ENCODE measurements at places on chromosomes 6 and 20.

- DNase-seq, result no peak
These were observed 45.1 kb downstream of the RAMACL start for GRCh38 chr6:166541366-166541765.

- no peak for DNase-seq
These were observed 395.3 kb downstream of the TBC1D32 start for GRCh38 chr6:120938876-120939472.

GRCh38 chr6:31497531-31498476 is at the start of gene MICB:
Gene MICB (plus strand): TSS chr6:31498145. CDS start chr6:31498194, 49 bp downstream.
- peak; percentile 89 for DNase-seq

GRCh38 chr20:10713161-10713560 is 39.4 kb upstream of the JAG1 start:
- no peak for DNase-seq

DNA sequence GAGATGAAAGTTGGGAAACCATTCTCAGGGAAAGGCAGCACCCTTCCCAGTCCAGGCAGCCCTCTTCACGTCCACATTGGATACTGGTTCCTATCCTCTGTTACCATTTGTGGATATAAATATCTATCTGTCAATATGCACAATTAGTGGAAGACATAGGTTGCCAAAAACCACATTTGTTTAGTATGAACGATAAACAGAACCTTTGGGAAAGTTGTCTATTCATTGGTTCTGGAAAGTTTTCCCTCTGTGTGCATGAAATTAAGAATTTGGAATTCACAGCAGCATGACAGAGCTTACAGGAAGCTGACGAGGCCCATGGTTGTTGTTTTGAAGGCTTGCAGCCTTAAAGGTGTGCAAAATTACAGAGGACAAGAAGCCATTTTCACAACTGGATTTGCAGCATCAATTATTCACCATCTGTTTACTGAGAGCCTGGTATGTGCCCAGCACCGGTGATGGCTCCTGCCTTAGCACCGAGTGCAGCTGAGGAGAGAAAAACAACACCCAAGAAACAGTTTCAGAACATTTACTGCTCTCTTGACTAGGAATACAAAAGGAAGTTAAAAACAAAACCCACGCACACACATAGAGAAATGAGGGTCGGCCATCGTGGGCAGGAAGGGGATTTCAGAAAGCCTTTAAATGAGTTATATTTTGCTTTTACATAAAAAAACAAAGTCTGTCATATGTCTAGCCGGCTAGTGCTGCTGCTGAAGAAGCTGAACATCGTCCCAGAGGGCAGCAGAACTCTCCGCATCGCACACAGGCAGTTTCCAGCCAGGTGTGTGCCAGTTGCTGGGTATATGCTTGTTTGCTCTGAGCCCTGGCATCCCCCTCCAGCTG is 319.6 kb downstream of the FARS2 start:
- no peak for DNase-seq

DNA sequence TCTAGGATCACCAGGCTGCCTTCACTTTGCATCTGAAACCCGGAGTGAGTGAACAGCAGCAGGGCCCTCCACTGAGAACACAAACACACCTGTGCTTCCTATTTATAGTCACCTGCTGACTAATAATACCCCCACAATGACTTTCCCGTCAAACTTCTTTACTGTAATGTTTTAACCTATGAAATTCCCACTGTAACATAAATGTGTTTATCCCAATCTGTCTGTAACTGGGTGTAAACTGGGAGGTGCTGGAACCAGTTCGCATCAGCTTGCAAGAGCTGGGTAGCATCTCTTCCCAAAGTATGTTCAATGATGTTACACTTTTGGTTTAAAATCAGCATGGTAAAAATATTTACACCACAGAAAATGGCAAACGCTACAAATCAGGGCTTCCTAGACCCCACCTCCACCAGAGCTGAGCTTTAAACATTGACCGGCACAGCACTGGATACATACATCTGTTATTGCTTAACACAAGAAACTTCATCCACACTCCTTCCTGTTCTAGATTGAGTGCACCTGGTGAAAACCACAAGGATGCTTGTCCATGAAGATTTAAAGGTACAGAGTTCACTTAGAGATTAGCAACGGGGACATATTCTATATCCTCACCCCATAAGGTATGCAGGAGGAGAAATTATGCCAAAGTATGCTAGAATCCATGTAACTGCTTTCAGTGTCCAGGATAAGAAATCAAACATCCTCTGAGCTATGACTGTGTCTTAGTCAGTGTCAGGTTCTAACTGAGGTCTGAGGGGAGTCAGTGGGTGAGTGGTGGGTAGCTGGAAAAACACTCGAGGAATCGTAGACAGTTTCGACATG is 79.0 kb downstream of the ALDH8A1 start:
- DNase-seq, result no peak

DNA sequence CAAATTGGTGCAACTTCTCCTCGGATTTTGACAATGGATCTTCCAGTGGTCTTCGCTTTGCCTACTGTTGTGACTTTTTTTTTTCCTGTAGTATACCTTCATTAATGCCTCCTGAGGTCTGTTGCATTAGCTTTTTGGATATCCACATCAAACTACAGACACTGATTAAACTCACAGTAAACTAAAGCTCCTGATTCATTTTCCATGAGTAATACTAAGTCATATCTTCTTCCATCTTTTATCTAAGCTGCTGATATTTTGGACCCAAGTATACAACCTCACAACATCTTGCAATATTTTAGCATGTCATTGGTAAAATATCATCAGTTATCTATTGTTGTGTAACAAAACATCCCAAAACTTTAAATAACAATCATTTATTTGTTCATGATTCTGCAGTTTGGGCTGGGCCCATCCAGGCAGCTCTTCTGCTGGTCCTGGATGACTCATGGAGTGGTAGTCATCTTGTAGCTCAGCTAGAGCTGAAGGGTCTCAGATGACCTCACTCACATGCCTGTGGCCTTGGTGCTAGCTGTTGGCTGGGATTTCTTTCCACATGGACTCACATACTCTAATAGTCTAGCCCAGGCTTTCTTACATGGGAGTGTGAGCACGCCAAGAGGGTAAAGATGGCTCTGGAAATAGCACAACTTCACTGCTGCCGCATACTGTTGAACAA is 78.3 kb upstream of the SRSF6 start:
- DNase-seq, result peak; percentile 94

DNA sequence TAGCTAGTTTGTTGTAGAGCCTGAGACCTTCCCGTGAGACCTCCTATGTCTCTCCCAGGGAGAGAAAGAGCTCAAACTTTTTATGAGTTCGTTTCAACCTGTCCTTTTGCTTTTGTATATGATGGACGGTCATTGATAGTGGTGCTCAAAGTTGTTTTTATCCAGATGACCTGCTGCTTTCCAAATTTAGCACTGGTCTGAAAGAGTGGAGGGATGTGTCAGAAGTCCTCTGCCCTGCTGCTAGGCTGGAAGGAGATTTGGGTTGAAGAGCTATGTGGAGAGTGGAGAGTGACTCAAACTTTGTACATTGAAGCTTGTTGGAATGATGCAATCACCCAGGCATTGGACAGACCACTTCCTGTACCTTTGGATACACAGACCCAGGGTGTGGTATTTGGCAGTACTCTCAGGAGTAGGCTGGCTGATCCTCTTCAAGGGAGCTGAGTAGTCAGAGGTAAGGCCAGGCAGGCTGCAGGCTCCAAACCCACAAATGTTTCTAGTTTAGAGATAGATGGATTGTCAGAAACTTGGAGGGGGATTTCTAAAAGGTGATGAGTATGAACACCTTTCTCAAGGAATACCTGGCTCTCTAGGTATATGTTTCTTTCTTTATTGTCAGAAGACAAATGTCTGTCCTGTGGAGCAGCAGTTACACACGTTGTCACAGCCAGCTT is 49.4 kb upstream of the RREB1 start:
- peak; percentile 98 for DNase-seq

- DNase-seq, result peak; percentile 56
These were observed 36.2 kb upstream of the ZMYND8 start for GRCh38 chr20:47392721-47393073.
